Colonic mucosa (tissue), 4 donors: ENCODE measurements at places on chromosomes 7 and 10.

- no peak for DNase-seq
Measured at GRCh38 chr7:16581286-16581685, 54.7 kb downstream of the LRRC72 start.

DNA sequence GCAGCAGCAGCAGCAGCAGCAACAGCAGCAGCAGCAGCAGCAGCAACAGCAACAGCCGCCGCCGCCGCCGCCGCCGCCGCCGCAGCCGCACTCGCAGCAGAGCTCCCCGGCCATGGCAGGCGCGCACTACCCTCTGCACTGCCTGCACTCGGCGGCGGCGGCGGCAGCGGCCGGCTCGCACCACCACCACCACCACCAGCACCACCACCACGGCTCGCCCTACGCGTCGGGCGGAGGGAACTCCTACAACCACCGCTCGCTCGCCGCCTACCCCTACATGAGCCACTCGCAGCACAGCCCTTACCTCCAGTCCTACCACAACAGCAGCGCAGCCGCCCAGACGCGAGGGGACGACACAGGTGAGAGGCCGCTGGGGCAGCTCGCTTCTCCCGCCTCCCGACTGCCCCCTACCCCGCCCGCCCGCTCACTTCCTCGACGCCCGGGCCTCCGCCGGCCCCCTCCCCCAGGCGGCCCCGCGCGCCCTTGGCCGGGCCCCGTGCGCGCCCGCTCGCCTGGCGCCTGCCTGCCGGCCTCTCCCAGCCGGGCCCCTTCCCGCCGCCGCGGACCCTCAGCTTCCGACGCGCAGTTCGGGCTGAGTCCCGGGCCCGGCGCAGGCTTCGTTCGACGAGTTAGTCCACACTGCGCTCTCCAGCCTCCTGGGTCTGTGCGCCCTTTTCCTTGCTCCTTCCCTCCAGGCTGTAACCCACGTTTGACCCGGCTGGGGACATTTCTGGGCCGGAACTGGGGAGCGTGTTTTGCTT lies 882 bp downstream of the DLX6 start:
- no peak for DNase-seq

GRCh38 chr10:76252733-76253132 lies 821.3 kb downstream of the LRMDA start:
- DNase-seq = no peak

DNA sequence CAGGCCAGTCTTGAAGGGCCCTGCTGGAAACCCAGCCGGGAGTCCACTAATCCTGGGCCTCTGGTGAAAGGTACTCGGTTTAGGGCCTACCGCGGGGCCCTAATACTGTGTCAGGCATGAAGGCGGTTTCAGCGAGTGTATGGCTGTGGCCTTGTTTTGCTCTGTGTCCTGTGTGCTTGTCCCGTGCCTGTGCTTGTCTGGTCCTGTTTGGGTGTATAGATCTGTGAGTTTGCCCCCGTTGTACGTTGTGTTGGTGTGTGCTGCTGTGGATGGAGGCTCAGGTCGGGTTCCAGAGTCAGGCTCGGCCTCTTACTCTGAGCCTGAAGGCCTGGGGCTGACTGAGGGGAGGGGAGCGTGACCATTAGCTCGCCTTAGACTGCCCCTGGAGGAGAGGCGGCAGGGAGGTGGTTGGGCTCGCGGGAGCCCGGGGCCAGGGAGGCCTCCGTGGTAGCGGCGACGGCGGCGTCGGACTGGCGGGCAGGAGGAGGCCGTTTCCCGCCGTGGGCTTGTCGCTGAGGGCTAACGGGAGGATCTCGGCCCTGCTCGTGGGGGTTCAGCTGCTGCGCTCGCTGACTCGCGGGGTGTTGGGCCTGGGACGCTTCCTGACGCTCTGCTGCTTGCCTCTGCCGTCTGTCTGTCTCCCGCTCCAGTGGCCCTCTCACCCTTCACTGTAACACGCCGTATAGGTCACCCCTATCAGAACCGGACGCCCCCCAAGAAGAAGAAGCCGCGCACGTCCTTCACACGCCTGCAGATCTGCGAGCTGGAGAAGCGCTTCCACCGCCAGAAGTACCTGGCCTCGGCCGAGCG lies 2.6 kb downstream of the TLX1 start:
- no peak for DNase-seq
